ENCODE measurements at places on chromosomes 3 and 15. TPM values are rescaled to one million over a fixed set of nuclear protein-coding genes. Genes with fewer than 3 reads are reported as not detected.

- peak; percentile 8 for DNase-seq
These were observed 41.3 kb downstream of the NMNAT3 start for GRCh38 chr3:139636511-139636910.

The MEGF11 gene
- not detected for total RNA-seq

GRCh38 chr3:132273036-132273435 is 44.2 kb upstream of the ACP3 start:
- no peak for DNase-seq

The GOLGA8K gene
- total RNA-seq: not detected

DNA sequence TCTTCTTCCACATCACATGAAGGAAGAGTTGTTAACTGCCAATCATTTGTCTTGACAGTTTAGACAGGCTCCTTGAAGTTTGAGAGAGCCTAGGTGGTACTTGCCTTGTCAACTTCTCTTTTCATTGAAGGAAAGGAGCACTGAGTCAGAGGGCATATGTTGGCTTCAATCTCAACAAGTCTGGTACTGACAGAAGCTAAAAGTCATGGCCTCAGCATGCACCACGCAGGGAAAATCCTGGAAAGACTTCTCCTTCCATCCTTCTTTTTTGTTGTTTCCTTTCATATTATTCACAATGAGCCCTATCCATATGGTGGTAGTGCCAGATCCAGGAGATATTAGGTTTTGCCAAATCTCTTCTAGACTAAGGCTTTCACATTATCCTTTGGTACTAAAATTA is 1272.5 kb downstream of the ROBO1 start:
- DNase-seq: no peak

GRCh38 chr3:170054204-170054603 is 16.4 kb downstream of the GPR160 start:
- no peak for DNase-seq
